ENCODE measurements at places on chromosomes 2 and 18.

GRCh38 chr18:1595195-1595594, 690.5 kb downstream of the ADCYAP1 start:
- DNase-seq: no peak

GRCh38 chr2:9737053-9737875, 106.0 kb upstream of the TAF1B start:
- no peak for DNase-seq

GRCh38 chr2:179936654-179937053, 70.4 kb downstream of the CWC22 start:
- no peak for DNase-seq

DNA sequence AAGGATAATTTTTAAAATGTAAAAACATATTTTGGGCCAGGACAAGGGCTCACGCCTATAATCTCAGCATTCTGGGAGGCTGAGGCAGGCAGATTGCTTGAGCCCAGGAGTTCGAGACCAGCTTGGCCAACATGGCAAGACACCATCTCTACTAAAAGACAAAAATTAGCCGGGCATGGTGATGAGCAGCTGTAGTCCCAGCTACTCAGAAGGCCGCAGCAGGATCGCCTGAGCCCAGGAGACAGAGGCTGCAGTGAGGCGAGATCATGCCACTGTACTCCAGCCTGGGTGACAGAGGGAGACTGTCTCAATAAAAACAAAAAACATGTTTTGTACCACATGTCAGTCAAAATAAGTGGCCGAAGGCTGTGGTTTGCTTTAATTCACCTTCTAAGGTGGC, 122.5 kb downstream of the HDAC4 start:
- no peak for DNase-seq

DNA sequence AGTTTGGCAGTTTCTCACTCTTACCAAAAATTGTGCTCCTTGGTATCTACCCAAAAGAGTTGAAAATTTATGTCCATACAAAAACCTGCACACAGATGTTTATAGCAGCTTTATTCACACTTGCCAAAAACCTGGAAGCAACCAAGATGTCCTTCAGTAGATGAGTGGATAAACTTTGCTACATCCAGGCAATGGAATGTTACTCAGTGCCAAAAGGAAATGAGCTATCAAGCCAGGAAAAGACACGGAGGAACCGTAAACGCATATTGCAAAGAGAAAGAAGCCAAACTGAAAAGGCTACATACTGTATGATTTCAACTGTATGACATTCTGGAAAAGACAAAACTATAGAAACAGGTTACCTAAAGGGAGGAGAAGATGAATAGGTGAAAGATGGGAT, 36.1 kb downstream of the TMEM163 start:
- DNase-seq: no peak

DNA sequence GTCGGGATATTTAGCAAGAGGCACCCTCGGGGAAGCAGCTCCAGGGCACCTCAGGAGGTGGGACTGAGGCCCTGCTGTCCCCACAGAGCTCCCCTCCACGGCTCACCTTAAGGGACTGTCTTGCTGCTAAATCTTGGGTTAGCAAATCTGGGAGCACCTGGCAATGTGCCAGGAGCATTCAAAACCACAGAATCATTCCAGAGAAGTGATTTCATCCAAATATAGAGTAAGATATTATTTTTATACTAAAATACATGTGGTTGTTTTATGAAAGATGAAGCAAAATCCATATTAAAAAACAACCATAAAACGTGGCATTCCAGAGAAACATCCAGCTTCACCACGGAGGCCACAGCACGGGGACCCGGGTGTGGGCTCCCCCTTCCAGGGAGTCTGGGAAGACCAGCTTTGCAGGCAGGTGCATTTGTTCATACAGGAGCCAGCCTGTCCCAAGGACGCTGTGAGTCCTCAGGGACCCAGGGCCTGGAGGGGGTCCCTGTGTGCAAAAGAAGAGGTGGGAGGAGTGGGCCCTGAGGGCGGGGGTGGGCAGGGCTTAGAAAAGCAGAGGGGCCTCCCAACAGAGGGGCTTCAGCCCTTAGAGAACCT, 16.3 kb downstream of the HS1BP3 start:
- no peak for DNase-seq

- DNase-seq: no peak
These were observed 368.2 kb downstream of the IRS1 start for GRCh38 chr2:226431288-226431948.

DNA sequence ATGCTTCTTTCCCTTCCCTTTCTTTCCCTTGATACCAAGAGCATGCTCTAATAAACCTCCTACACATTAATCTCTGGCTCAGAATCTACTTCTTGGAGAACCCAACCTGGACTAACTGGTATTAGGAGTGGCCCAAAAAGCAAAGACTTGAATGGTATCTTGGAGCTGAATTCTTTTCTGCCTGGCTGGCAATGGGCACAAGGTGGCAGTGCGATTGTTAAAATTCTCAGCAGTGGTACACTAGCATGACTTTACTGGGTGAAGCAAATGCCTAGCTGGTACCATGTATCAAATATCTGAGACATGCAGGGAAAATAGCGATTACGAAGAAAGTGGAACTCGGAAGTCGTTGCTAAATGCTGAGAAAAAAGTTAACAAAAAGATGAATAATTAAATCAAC, 376.1 kb downstream of the XIRP2 start:
- DNase-seq: no peak

- DNase-seq: no peak
These were observed 226.9 kb downstream of the TMEM163 start for GRCh38 chr2:134491771-134492441.

DNA sequence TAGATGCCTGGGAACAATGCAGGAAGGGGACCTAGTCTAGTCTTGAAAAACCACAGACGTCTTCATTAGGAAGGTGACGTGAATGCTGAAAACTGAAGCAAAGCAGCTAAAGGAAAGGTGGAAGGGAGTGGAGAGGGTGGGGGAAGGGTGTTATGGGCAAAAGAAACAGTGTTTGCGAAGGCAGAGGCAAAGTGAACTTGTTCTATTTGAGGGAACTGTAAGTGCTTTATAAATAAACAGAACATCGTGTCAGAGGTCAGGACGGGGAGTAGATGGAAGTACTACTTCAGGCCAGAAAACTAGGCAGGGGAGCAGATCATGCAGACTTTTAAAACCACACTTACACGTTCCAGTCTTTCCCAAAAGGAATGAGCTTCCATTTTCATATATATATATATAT, 57.8 kb downstream of the FASTKD2 start:
- DNase-seq: no peak

- DNase-seq: no peak
These were observed 55.7 kb downstream of the TCF7L1 start for GRCh38 chr2:85188852-85189251.
